Anterior cingulate cortex (tissue), 58 donors: ENCODE measurements at places on chromosomes 3 and 15.

GRCh38 chr3:178562143-178562946 is 26.1 kb downstream of the KCNMB2 start:
- no peak for DNase-seq

- DNase-seq: peak; percentile 31
These were observed 6.0 kb upstream of the SLC28A1 start for GRCh38 chr15:84878504-84878903.

DNA sequence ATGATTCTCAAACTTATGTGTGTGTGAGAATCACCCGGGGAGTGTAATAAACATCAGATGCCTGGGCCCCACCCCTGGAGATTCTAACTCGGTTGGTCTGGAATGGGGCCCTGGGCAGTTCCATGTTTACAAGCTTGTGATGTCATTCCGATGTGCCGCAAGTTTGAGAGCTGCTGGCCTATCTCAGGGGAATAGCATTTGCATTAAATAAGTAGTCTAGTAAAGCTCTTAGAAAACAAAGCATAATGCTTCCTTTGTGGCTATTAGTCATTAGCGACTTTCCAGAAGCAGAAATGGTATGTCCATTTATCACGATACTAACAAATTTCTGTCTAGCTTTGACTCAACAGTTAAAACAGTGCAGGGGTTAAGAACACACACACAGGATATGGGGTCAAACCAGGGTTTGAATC is 20.9 kb downstream of the PGBD4 start:
- DNase-seq: no peak

DNA sequence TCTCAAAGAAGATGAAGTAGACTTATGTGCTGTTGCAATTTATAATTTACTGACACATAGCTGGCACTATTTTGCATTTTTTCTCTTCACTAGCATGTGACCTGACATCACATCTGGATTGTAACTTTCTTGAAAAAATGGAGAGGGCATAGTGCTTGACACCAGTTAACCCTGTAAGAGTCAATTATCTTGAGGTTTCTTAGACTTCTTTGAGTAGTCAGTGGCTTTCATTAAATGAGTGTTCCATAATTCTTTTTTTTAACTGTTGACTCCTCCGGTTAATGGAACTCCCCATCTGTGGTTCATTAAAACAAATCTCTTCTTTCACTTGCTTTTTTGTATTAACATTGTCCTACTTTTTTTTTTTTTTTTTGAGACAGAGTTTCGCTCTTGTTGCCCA is 16.9 kb upstream of the PRKCI start:
- DNase-seq: no peak

- no peak for DNase-seq
These were observed 45.6 kb upstream of the LDHAL6B start for GRCh38 chr15:59160880-59161593.

DNA sequence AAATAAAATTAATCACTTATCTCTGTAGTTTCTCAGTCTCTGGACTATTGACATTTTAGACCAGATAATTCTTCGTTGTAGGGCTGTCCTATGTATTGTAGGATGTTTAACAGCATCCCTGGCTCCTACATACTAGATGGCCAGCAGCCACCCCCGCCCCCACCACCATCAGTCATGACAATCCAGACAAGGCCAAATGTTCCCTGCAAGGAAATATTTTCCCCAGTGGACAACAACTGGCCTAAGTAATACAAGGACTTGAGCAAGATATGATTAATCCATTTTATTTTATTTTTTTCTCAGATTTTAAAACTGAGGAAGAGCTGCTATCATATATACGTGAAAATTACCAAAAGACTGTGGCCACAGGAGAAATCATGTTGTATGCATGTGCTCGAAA is 23.8 kb downstream of the TICRR start:
- no peak for DNase-seq

DNA sequence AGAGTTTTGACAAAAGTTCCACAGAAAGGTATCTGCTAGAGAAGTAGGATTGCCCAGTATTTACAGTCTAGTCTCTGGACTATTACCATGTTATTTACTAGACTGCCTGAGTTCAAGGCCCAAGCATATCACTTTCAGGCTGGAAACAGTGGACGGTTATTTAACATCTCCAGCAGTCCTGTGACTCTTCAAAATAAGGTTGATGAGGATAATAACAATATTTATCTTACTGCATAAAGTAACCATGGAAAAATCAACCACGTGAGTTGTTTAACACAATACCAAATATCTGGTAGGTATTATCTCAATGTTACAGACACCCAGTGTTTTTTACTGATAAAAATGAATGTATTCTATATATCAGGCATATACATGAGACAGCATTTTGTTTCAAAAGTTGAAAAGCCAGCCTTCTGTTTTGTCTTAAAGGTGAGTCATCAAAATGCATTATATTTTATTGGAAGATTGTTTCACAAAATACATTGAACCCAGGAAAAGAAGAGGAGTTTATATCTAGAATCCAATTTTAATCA is 535.8 kb downstream of the TBL1XR1 start:
- no peak for DNase-seq

- DNase-seq: no peak
These were observed 20.8 kb upstream of the RNF111 start for GRCh38 chr15:58966698-58967097.

GRCh38 chr3:57015912-57016311 is 44.6 kb upstream of the SPATA12 start:
- no peak for DNase-seq
